ENCODE measurements at places on chromosomes 6 and 20.

DNA sequence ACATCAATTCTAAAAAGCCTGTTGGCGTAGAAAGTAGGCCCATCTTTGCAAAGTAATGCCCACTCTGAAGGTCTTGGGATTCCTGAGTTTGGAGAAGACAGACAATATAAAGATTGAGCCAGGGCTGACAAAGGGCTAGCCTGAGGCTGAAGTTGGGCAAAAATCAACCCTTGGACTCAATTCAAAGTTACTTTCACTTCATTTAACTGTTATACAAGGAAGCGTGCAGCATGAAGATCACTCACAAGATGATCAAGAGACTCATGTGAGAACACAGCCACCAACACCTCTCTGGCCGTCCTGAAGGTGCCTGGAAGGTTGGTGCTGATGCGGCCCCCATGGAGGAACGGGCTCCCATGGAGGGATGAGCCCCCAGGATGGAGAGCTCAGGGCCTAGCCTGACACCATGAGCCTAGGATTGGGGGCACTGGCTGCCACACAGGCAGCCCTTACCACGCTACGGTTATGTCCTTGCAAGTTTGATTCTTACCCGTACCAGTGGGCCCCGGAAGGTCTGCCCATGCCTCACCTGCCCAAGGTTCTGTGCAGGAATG, 26.6 kb downstream of the FOXC1 start:
- no peak for DNase-seq

GRCh38 chr20:18225632-18226031, 62.7 kb upstream of the ZNF133 start:
- DNase-seq = peak; percentile 15

GRCh38 chr6:5746053-5746758, 260.5 kb downstream of the NRN1 start:
- DNase-seq = no peak

- DNase-seq = peak; percentile 74
Observed at GRCh38 chr6:160005861-160006540, 37.1 kb downstream of the IGF2R start.

DNA sequence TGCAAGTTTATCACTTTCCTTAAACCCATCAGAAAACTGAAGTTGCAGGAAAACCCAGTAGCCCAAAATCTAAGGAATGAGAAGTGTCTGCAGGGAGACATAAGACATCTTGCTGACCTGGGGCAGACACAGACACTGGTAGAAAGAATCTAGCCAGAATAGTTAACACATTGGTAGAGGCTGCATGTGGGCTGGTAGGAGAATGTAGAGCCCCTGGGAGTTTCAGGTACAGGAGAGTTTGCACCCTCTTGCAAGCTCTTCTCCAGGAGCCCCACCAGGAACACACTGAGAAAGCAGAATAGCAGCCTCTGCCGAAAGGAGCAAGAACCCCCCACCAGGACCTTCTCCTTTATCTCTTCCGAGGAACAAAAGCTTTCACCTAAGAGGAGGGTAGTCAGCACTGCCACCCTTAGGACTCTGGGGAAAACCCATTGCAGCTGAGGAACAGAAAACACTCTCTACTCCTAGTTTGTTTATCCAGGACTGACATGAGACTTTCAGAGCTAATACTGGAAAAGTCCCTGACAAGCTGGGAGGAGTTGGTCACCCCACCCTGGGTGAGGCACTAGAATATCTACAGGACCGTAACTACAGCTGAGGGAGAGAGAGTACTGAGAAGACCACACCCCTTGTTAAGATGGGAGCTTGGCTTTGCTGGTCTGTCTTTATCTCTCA, 10.5 kb upstream of the OGFRL1 start:
- DNase-seq = no peak

DNA sequence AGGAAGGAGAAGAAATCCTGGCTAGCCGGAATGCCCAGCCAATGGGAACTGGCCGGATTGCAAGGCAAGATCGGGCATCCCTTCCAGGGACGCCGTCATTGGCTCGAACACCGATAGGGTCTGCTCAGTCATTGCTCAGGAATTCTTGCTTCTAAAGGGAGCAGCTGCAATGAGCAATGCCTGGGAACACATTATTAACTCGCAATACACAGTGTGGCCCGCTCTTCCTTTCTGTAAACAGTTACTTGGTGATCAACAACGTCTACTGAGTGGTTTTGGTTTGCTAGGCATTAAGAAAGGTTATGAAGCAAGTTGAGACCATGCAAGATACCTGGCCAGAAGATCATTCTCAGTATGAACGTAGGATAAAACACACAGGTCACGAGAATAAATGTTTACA, 165.4 kb upstream of the CITED2 start:
- DNase-seq = peak; percentile 86

GRCh38 chr20:57195469-57196100, 70.9 kb downstream of the BMP7 start:
- peak; percentile 42 for DNase-seq

- DNase-seq = no peak
Observed at GRCh38 chr6:19210849-19211590, 626.1 kb upstream of the ID4 start.

DNA sequence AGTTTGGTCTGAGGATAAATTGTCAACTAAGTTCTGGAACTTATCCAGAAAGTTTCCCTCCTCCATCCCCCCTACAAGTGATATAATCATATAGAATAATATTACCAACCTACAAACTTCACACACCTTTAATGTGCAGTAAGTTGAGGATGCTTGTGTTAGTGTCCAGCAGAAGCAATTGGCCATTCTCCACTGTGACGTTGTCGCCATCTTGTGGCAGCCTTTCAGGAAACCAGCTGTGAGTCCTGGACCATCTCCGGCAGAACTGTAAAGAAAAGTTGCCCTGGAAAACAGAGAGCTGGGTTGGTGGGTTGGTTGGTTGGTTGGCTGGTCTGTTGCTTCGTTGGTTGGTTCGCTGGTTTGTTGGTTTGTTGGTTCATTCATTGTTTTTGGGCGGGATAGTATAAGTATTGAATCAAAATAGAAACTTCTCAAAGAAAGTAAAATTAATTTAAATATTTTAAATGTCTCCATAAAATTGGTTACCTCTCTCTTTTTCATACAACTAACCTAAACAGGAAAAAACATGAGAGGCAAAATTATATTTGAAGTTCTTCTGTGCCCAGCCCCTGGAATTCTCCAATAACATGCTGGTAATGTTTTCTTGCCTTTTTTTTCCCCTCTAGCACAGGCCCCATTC, 127.5 kb downstream of the PKHD1 start:
- peak; percentile 63 for DNase-seq

DNA sequence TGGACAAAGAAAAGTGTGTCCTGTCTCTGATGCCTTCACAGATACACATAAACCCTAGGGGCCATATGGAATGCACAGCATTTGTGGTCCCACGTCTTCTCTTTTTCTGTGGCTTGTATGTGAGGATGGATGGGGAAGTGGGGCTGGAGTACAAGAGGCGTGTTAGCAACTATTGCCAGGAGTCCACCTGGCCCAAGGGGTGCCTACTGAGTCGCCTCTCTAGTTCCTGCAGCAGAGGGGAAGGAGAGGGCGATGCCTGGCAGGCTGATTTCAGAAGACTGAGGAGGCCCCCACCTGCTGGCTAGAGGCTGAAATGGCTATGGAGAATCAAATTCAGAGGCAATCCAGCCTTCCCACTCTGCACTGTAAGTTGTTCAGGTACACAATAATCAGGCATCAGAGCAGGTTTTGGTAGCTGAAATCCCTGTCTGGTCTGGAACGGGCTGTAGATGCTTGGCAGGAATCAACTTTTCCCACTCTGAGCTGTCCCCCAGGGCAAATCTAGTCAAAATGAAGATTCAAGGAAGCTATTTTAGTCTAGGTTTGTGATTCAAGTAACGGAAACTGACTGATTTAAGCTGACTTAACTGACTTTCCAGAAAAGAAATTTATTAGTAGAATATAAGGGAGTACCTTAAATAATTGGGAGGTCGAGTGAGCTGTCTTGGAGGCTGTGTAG, 14.9 kb upstream of the PPARD start:
- peak; percentile 77 for DNase-seq

- no peak for DNase-seq
Observed at GRCh38 chr20:47907031-47907675, 121.9 kb upstream of the SULF2 start.

All from AG08396 (cell line).